ENCODE measurements at places on chromosomes 12 and 14.

GRCh38 chr12:94503619-94504018, 44.0 kb upstream of the CEP83 start:
- no peak for DNase-seq

GRCh38 chr14:67416085-67416484, 4.1 kb upstream of the PLEK2 start:
- no peak for DNase-seq

GRCh38 chr12:45256721-45257120, 40.8 kb downstream of the ANO6 start:
- no peak for DNase-seq

GRCh38 chr12:4991373-4991772, 52.3 kb upstream of the KCNA5 start:
- DNase-seq, result no peak

- no peak for DNase-seq
Measured at GRCh38 chr12:63037746-63038712, 103.1 kb upstream of the PPM1H start.

DNA sequence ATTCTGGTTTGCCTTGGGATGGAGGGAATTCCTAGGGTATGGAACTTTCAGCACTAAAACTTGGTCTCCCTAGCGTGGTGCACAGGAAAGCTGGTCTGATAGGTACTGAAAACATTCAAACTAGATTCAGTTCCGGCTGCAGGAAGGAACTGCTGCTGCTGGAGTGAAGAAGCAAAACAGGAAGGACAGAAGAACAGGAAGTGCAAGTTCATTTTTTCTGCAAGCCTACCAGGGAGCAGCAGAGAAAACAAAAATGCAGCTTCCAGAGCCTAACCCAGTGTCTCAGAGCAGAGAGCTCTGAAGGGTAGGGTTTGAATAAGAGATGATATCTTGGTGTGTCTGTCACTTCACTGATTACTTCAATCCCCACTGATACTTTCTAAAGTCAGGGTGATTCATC, 165.2 kb downstream of the VRK1 start:
- no peak for DNase-seq

- no peak for DNase-seq
Measured at GRCh38 chr14:102508774-102509745, 516 bp downstream of the ANKRD9 start.

DNA sequence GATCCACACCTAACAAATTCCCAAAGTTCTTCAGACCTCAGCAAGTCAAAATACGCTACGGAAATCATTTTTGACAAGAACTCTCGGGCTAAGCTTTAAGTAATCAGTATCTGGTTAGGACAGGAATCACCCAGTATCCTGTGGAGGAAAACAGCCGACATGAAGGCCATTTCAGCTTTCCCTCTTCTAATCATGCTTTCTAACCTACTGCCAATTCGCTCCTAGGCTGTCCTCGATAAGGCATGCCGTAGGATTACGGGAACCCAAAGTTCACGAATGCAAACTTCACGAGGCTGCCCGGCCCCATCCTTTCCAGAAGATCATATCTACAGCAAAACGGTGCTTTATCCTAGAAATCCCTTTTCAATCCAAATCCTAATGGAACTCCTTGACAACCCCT, 81.8 kb upstream of the PTPRB start:
- no peak for DNase-seq

DNA sequence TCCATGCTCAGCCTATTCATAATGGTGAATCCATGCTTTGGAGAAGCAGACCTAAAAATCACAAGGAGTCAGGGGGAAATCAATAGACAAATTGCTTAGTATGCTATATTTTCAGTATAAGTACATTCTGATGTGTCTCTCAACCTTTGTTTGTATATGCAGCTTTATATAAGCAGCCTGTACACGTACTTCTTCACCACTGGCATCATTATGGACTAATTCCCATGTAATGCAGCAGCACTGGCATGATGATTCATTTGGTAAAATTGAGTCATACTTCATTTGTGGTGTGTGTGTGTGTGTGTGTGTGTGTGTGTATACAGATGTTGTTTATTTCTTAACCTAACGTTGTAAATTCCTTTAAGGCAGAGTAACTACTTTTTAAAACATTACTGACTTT, 10.9 kb downstream of the DCP1B start:
- no peak for DNase-seq

DNA sequence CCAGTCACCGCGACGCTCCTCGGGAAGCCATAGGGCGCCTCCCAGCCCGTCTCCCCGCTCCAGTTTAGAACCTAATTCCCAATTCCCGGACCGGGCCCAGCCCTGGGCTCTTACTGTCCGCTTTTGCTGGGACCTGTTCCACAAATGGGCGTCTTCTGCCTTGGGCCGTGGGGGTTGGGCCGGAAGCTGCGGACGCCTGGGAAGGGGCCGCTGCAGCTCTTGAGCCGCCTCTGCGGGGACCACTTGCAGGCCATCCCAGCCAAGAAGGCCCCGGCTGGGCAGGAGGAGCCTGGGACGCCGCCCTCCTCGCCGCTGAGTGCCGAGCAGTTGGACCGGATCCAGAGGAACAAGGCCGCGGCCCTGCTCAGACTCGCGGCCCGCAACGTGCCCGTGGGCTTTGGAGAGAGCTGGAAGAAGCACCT, 797 bp downstream of the UNG start:
- no peak for DNase-seq

DNA sequence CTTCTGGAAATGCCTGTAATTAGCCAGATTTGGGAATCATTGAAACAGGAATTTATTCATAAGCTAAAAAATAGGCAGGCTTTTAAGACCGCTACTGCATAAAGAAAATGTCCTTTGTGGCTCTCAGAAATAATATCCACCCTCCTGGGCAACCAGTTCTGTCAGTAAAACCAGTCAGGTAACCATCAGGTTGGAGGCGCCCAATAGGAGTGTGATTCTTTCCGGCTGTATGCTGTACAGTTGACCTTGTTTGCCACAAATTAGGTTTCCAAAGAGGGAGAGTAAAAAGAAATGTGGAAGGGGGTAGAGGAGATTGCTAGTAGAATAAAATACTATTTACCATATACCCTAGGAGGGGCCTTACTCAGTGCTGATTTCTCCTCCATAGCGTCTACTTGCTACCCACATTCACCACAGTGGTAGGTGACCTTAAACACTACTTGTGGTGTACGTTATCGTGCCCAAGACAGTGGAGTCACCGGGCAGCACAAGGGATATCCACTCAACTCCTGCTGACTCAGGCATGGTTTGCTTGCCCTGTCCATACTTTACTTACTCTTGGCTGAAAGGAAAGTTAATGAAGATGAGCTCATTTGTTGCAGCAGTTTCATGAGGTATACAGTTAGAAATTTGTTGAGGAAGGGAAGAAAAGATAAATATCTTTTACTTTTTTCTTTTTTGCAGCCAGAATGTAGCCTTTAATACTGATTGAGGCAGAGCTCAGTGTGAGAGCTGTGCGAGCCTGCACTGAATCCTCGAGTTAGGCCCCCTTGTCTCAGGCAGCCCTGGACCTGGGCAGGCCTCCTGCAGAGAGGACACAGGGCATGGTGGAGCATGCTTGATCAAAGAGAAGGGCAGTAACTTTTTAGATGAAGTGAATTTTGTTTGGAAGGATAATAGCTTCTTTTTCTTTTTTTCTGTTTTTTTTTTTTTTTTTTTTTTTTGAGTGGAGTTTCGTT, 76.7 kb downstream of the DIP2B start:
- no peak for DNase-seq

DNA sequence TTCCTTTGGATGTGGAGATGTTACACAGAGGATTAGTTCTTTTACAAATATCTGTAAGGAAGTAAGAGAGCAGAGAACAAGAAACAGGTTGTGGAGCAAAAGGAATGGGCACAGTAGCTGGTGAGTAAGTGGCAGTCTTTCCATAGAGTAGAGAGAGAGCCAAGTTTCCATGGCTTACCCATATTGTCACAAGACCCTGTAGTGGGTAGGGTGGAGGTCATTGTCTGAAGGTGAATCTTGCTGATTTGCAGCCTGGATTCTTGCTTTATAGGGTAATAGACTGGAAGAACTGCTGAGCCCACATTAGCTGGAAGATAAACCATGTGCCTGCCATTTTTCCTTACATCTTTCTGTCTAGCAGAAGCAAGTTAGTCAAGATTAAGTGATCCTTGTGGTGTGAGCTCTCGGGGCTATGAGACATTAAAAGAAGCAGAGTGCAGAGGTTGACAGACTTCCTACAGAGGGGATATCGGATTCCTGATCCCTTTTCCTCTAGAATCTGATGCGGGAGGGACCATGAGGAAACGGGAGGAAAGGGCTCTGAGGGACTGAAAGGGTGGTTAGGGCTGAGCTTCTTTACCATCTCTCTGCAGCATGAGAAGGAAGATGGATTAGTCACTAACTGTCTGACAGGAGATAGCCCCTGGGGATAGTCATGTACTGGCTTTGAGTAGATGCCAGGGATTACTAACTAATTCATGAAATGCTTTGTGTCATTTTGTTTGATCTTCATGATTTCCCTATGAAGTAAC, 44.0 kb upstream of the LRTM2 start:
- DNase-seq, result no peak

DNA sequence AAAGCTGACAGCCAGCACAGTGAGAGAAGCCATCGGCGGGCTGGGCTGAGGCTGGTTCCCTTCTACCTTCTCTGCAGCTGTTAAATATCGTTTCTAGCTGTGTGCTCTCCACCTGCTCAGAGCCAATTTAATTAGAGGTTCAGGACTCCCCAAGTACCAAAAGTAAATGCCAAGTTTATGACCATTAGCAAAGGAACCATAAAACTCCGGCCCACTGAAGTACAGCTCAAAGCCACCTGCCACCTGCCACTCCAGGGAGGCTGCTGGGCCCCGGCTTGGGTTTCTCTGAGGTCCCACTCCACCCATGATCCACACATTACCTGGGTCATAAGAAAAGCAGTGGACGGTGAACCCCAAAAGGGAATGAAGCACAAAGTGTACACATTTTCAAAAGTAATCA, 272.8 kb downstream of the KSR2 start:
- no peak for DNase-seq

- no peak for DNase-seq
Measured at GRCh38 chr14:101127224-101127623, 223.7 kb upstream of the RTL1 start.

- no peak for DNase-seq
Measured at GRCh38 chr14:93712838-93713724, 75.2 kb downstream of the PRIMA1 start.

GRCh38 chr14:80618751-80619329, 322.7 kb downstream of the CEP128 start:
- DNase-seq, result no peak

- DNase-seq, result no peak
Measured at GRCh38 chr14:87994974-87995373, 2.0 kb upstream of the GALC start.

DNA sequence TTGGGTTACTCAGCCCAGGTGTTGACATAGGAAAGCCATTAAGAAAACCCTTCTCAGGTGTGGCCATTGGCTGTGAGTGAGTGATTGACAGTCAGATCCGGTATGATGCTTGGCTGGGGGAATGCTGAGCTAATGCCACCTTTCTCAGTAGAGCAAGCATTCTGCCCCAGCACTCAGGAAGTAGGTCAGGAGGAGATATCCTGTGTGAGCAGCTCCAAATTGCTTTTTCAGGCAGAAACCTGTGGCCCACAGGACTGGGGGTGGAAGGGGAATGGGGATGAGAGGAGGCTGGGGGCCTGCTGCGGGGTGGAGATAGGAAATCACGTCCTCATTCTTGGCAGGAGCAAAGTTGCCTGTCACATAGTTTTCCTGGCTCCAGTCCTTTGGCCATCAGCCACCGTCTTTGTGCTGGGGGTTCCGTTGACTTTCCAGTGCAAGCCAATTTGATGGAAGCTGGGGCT, 55.7 kb downstream of the NINJ2 start:
- no peak for DNase-seq

GRCh38 chr14:89422181-89422951, 5.3 kb upstream of the FOXN3 start:
- no peak for DNase-seq

DNA sequence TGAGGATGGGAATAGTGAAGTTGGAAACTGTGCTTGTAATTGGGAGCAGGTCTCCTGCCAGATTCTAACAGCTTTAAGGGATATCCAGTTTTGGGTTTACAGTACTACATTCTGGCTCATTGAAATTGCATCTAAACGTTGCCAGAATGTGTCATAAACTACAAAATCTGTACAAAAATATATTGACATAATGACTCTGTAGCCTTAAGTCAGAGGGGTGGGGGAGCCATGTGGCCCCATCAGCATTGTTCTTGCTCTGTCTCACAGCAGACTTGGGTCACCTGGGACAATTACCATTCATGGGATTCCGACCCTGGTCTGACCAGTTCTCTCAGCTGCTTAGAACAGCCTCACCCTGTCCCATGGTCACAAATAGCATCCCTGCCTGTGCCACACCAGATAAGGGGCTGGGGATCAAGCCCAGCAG, 43.3 kb upstream of the MED13L start:
- no peak for DNase-seq

DNA sequence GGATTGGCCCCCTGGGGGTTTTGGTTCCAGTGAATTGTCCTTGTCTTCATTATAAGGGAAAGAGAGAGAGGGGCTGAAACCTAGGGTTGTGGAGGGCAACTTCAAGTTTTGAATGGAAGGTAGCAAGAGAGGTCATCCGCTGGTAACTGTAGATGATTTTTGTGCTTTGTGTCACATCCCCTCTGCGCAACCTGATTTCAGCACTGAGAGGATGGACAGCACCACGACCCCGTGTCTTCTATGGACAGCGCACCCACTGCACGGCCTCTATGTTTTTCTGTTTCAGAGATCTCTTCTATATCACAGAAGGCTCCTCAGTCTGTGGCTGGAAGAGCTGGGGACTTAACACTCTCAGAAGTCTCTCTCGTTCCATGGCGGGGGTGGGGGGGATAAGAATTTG, 127.0 kb upstream of the RPH3A start:
- no peak for DNase-seq

DNA sequence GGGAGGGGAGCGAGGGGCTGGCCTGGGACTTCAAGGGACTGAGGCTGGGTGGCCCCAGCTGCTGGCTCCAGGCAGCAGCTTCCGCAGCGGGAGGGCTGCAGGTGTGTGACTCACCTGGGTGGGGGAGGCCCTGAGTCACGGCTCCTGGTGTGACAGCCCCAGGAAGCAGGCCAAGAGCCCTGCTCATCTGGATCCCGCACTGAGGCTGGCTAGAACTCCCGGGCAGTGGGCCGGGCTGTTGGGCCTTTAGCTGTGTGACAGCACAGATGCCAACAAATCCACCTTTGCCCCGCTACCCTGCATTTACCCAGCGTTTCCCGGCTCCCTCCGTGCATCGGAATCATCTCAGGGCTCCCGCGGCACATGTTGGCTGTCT, 180.0 kb upstream of the PRMT8 start:
- DNase-seq, result no peak
